ENCODE measurements at places on chromosomes 5 and 9.

DNA sequence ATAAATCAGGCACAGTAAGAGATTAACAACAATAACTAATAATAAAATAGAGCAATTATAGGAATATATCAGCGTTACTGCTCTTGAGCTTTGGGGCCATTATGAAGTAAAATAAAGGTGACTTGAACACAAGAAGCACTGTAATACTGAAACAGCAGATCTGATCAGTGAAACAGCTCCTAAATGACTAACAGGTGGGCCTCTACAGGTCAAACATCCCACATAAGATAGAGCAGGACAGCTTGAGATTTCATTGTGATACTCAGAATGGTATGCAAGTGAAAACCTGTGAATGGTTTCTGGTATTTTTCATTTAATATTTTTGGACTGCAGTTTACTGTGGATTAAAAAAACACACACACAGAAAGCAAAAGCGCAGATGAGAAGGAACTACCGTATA lies 24.0 kb upstream of the MAP3K1 start:
- no peak for DNase-seq

- DNase-seq = peak; percentile 68
Measured at GRCh38 chr9:136342181-136343120, 15.1 kb downstream of the GPSM1 start.

GRCh38 chr5:76715736-76716455 lies at the start of gene F2R:
Gene F2R, plus strand, starts transcription at chr5:76716126. Its CDS starts 182 bp downstream, at chr5:76716308.
- DNase-seq = peak; percentile 69

GRCh38 chr5:115160975-115161475 lies 8.7 kb downstream of the TRIM36 start:
- no peak for DNase-seq

GRCh38 chr5:23013395-23013998 lies 160.4 kb upstream of the CDH12 start:
- DNase-seq = no peak

DNA sequence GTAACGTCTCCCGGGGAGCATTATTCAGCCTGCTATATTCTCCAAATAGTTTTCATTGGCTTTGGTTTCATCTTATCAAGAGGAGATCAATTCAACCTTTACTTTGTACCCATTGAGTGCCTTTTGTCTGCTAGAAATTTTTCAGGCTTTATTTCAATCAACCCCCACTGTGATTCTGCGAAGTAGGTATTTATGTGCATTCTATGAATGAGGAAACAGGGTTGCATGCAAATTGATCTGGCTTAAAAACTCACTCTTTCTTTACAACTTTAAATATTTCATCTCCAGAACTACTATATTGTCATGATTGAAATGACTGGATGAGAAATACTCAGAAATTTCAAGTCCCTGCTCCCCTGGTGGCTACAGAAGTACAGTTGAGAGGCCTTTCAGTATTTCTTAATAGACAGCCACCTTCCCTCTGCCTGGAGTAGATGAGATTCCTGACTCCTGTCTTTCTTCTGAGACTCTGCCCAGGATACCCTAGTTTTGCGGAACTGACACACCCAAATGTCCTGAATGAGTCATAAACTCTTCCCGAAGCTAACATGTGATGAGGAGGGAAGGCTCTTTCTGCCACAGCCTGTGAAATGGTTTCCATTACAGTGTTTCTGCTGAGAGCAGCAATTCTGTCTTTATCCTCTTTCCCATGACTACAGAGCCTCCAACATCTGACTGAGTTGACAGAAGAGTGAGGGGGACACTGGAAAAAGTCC lies 52.6 kb upstream of the TNC start:
- DNase-seq = no peak

GRCh38 chr9:73081979-73082657 lies 69.5 kb upstream of the ANXA1 start:
- peak; percentile 22 for DNase-seq

Data from CD4-positive, alpha-beta T cell treated with Interleukin-21 for 1 hour (primary cell).